ENCODE measurements at places on chromosomes 13 and 19.

- DNase-seq: no peak
Observed at GRCh38 chr19:45876161-45876410, 9.9 kb downstream of the IRF2BP1 start.

DNA sequence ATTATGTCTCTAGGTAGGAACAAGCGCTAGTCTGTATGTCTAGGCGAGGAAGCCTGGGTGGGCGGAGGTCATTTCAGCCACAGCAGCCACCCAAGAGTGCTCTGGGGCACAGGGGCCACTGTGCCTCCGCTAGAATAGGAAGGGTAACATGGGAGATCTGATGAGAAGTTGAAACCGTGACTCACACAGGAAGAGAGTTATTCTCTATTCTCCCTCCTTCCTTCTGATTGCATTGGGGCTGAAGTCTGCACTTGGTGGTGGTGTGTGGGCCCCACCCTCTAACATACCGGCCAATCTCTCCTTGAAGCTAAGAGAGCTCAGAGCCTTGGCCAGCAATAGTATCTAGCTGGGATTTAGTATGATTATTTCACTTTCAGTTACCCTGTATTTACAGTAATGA lies 20.3 kb upstream of the GGACT start:
- DNase-seq: no peak

DNA sequence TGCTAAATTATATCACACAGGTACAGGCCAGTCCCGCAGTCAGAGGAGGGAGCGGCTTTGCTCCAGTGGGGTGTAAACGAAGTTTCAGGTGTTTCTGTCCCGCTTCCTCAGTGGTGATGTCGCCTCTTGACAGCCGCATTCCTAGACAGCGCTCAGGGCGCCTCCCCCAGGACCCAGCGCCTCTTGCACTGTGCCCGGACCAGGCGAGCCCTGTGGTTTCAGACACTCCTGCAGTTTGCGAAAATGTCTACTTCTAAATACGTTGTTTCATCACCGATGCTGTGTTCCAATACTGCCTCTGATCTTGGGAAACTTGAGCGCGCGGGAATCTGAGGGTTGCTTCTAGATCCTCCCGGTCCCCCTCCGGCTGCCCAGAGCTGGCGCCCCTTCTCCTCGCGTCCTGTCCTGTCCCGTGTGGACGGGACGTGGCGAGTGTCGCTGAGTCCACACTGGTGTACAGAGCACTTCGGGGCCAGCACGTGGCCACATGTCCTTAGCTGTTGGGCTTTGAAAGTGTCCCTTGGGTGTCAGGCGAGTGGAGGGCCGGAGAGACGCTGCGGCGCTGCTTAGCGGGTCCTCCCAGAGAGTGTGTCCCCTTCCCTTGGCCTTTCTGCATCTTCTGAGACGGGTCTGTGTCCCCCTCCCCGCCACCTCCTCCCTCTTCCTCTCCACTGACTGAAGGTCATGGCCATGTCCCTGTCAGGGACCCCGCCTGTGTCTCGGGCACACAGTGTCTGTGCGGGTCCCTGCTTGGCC lies 14.6 kb upstream of the RPS15 start:
- no peak for DNase-seq

- no peak for DNase-seq
Observed at GRCh38 chr13:78958006-78958405, 299.1 kb upstream of the OBI1 start.

DNA sequence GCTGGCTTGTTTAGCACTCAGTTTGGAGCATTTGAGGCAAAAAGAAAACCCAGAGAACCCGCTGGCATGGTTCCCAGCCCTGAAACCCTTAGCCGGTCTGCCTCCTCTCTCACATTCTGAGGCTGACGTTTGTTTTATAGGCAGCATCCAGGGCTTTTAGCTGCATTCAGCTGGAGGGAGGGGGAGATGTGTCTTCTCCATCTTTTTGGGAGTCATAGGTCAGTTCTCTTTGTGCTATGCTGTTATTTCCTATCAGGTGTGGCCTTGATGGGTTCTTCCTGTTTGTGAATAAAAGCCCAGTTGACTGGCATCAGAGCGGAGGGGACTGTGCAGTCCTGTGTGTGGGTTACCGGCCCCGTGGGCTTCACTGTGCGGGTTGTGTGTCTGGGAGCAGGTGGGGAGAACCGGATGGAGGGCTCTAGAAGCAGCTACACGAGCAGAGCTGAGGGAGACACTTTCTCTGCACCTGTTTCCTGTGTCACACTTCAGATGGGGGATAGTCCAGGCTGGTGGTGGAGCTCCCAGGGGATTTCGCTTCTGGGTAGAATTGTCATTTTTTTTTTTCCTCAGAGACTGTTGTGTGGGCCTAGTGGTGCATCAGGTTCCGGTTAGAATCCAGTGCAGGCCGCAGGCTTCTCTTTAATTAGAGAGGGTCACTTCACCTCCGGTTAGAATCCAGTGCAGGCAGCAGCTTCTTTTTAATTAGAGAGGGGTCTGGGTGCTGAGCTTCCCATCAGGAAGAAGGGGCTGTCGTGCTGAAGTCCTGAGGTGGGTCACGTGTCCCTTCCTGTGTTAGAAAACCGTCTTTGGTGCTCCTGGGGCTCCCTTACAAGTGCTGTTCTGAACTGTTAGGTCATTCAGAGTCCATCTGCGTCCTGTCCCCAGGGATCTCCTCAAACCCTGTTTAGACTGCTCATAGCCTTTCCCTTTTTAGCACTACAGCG lies 69.6 kb downstream of the ARHGEF7 start:
- no peak for DNase-seq

GRCh38 chr13:109862627-109863026 lies 76.2 kb upstream of the IRS2 start:
- no peak for DNase-seq

DNA sequence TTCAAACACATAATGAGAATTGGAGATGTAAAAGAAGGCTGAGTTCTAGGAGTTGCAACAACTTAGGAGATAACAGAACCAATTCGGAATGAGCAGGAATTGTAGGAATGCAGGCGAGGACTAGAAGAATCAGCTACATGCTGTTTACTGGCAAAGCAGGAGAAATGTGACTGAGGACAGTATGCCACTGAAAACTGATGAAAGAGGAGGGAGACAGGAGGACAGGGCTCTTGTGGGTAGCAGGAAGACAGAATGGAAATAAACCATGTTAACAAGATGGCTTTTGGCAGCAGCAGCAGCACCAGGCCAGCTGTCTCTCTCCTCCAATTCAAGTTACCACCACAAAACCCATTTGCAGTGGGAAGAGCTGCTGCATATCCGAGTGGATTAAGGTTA lies 91.0 kb upstream of the SLC15A1 start:
- no peak for DNase-seq

DNA sequence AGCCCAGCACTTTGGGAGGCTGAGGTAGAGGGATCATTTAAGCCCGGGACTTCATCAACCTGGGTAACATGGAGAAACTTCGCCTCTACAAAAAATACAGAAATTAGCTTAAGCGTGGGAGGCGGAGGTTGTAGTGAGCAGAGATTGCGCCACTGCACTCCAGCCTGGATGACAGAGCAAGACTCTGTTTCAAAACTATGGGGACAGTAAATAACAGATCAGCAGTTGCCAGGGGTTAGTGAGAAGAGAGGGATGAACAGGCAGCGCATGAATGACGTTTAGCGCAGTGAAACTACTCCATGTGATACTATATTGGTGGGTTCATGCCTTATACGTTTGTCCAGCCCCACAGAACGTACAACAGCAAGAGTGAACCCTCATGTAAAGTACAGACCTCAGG lies 7.1 kb upstream of the ICAM3 start:
- DNase-seq: no peak

DNA sequence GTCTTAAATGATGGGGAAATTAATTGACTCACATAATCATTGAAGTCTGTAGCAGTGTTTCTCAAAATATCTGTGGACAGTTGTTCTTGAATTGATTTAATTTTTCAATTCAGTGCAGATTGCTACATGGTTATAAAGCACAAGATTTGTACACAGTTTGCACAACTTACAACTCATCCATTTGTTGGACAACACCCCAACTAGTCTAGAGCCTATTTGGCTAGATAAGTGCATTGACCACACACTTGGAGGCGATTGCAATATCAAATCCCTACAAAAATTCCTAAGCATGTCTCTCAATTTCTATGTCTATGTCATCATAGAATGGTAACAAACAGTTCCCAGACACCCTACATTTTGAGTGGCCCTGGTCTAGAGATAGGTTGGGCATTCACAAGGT lies 48.0 kb upstream of the IPO5 start:
- no peak for DNase-seq

- DNase-seq: no peak
Observed at GRCh38 chr13:24541127-24541475, 28.5 kb upstream of the PARP4 start.

DNA sequence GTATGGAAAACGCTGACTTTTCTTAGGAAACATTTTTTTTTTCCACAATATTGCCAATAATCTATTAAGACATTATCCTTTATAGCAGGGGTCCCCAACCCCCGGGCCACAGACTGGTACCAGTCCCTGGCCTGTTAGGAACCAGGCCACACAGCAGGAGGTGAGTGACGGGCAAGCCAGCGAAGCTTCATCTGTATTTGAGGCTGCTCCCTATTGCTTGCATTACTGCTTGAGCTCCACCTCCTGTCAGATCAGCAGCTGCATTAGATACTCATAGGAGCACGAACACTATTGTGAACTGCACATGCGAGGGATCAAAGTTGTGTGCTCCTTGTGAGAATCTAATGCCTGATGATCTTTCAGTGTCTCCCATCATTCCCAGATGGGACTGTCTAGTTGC lies 793.7 kb downstream of the SLITRK5 start:
- DNase-seq: no peak

DNA sequence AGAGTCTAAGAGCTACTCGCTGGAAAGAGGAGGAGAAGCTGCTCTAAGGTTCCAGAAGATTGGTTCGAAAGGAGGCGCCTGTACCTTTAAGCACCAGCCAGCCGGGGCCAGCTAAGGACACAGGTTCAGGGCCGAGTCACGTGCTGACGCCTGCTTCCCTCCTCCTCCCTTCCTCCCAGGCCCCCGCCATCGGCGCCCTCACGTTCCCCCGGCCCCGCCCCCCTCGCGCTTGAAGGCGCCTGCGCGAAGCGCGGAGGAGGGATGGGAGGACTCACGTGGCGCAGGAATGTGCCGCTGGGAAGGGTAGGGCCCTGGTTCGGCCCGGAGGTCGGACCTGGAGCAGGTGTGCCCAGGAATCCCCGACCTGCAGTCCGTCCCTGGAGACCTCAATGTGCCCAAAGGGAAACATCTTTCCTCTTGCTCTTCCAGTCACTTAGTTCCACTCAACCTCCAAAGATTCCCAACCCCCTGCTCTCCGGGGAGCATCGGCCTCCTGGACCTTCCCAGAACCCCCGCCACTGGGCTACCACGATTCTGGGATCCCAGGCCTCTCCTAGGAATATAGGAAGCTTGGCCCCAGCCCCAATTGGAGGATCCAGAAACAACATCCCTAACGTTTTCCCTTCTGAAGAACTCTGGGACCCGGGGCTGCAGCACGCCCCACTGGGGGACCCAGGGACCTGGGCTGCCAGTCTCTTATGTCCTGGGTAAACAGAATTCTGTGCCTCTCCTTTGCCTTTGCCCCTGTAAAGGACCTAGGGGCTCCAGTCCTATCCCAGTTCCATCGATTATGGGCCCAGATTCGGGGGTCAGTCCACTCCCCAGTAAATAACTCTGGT lies 2.5 kb downstream of the DBP start:
- DNase-seq: peak; percentile 89

GRCh38 chr13:34108410-34108809 lies 290.5 kb downstream of the RFC3 start:
- DNase-seq: no peak

GRCh38 chr19:715347-715746 lies 6.6 kb downstream of the PALM start:
- no peak for DNase-seq

GRCh38 chr19:5624018-5624663 lies 1.3 kb downstream of the SAFB start:
- DNase-seq: no peak

DNA sequence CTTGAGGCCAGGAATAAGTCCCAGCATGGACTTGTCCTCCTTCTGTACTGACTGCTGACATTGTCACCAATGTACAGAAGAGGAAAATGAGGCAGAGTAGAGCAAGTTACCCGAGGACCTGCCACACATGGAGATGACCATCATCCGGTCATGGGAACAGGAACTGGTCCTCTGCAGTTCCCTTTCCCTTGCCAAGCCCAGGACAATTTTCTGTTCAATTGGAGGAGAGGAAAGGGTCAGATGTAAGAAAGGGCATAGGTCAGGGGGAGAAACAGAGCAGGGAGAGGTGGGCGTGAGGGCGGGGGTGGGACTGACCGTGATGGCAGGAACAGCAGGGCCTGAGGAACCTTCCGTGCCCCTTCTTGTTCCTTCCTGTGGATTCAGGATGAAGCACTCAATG lies 18.6 kb downstream of the PHLDB3 start:
- DNase-seq: no peak

GRCh38 chr19:29516821-29517395 lies 8.9 kb upstream of the VSTM2B start:
- no peak for DNase-seq

- no peak for DNase-seq
Observed at GRCh38 chr19:1837625-1838105, 10.6 kb downstream of the REXO1 start.

DNA sequence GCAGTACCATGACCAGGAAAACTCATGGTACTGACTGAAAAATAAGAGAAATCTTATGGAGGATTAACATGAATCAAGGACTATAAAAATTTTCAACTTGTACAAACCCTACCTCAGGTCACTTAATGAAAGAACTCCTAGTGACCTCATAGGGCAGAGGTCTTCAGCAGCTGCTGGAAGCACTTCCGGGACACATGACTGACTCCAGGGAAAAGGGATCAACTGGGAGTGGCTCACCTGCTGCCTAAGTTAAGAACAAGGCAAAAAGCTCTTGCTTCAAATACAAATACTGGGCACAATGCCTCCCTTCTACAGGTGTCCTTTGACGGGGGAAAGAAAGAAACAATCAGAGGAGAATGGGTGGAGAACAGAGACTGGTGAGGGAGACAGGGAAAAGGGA lies 18.6 kb downstream of the DOCK9 start:
- no peak for DNase-seq

GRCh38 chr19:954672-955494 lies 29.0 kb downstream of the ARID3A start:
- no peak for DNase-seq

DNA sequence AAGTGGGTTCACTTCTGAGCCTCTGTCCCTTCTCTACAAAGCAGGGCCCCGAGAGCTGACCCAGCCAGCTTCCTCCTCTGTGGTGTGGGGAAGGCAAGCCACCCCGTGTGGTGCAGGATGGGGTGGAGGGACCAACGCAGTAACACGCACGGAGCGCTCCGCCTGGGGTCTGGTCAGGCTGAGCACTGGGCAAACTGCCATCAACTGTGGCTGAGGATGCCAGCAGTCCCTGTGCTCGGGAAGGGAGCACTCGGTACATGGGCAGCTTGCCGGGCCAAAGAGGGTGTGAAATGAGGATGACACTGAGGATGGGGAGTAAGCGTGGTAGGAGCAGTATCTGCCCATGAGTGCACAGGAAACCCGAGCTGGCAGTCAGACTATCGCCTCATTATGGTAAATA lies 7.6 kb upstream of the GMIP start:
- no peak for DNase-seq

GRCh38 chr19:55275851-55276719 lies 3.8 kb downstream of the HSPBP1 start:
- no peak for DNase-seq

GRCh38 chr13:36959456-36960116 lies 39.5 kb upstream of the SMAD9 start:
- DNase-seq: no peak

GRCh38 chr13:26460648-26461047 lies 96.8 kb upstream of the WASF3 start:
- no peak for DNase-seq

Data from LNCaP clone FGC (cell line).